Foreskin keratinocyte (primary cell): ENCODE measurements at places on chromosomes 7 and 10.
A peak's percentile ranks its signal among the peaks of the same experiment; 100 is the strongest.

GRCh38 chr7:102045681-102046372 is 228.4 kb downstream of the CUX1 start:
- no peak for DNase-seq

GRCh38 chr7:10770176-10770575 is 203.5 kb upstream of the PHF14 start:
- DNase-seq: no peak

DNA sequence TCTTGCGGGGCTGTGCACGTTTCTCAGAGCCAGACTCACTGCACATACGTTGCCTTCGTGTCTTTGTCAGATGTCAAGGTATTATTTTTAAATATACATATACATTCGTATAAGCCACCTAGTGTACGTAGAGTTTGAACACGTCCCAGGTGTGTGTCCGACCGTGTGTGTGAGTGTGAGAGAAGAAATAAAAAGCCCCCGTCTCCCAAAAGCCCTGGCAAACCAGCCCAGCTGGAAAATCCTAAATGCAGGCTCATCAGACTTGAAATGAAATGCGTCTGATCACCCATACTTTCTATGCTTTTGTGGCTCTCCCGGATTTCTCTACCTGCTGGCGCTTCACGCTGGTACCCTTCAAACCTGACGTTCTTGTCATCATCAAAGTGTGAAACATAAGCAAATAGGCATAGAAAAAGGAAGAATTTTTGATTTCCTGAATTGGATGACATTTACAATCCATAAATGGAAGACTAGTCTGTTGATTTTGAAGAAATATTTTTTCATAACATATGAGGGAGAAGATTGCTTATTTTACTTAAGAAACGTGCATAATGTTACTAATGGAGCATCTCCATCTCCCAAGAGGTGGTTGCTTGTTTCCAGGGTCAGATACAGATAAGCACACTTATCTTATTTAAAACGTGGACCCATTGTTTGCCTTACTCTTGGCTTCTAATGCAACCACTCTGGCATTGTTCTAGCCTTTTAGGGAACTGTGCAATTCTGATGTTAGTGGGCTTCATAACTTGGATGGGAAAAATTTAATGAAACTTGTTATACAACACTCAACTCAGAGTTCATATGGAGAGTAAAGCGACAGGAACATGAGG is 971 bp downstream of the PRKG1 start:
- no peak for DNase-seq

- peak; percentile 45 for DNase-seq
Measured at GRCh38 chr7:18361756-18362155, 133.8 kb upstream of the HDAC9 start.

DNA sequence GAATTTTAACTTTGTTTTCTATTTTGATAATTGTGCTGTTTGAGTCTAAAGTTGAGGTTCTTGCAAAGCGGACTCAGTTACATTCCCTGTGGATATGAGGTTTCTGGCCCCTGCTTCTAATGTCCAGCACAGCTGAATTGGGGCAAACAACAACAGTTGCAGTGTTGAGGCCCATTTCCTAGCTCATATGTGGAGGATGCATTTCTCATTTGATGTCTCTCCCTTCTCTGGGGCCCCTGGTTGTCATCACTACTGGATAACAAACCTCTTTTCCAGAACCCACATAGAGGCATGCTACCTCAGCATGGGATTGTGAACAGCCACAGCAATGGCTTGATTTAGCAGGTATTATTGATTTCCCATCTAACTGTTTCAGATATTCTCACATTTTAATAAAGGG is 208.2 kb upstream of the VSTM2A start:
- no peak for DNase-seq

DNA sequence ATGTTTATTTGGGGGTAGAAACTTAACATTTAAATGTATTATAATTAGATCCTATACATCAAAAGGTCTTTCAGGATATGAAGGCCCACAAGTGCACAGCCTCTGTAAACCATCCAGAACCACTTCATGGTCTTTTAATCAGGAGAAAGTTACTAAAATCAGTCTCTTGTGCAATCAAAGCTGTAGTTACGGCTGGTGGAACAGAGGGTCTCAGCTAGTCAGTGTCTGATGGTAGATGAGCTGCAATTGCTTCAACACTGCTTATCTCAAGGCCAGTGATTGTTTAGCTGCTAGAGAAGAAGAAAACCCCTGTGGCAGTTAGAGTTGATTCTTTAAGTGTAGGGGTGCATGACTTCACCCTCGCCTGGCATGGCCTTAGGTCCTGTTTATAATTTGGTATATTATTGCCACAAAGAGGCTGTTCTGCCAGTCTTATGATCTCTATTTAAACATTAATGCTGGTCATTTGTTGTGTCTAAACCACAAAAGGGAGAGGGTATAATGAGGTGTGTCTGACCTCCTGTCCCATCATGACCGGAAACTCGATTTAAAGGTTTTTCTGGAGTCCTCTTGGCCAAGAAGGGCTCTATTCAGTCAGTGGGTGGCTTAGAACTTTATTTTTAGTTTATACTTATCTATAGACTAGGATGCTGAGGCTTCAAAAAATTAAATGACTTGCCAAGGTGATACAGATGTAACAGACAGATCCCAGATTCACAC is 21.3 kb downstream of the MSRB2 start:
- no peak for DNase-seq

DNA sequence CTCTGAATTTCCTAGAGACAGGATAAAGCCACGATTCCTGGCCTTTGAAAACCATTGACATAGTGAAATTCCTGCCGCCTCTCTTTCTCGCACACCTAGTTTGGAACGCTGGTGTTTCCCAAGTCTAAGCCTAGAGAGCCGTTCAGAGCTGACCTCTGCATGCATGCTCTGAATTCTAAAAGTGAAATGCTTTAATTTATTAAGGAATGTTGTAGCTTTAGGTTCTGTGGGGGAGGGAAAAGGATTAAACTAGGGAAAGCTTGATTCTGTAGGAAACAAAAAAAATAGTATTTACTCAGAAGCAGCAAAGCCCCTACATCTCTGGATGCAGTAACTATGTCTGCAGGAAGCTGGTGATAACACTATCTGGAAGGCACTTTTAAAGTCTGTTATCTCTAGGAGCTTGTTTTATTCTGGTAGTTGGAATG is 27.3 kb downstream of the PFKP start:
- no peak for DNase-seq

DNA sequence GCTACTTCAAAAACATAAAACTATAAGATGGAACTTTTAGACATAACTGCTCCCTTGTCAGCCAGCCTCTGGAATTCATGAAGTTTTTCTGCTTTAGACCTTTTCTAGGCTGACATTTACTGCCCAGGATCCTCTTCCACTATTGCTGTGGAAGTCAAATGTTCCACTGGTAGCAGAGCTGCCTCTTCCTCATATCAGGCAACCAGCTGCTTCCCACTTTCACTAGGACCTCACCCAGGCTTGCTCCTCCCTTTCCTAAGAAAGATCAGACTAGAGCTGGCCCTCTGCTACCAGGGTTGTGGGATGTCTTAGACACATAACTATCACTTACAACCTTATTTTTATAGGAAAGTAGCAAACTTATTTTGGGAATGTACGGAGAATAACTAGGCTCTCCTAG is 121.5 kb downstream of the CTTNBP2 start:
- DNase-seq: no peak

GRCh38 chr7:81114633-81115032 is 195.8 kb upstream of the SEMA3C start:
- no peak for DNase-seq

- DNase-seq: no peak
Measured at GRCh38 chr10:45444022-45444421, 70.0 kb downstream of the ALOX5 start.

DNA sequence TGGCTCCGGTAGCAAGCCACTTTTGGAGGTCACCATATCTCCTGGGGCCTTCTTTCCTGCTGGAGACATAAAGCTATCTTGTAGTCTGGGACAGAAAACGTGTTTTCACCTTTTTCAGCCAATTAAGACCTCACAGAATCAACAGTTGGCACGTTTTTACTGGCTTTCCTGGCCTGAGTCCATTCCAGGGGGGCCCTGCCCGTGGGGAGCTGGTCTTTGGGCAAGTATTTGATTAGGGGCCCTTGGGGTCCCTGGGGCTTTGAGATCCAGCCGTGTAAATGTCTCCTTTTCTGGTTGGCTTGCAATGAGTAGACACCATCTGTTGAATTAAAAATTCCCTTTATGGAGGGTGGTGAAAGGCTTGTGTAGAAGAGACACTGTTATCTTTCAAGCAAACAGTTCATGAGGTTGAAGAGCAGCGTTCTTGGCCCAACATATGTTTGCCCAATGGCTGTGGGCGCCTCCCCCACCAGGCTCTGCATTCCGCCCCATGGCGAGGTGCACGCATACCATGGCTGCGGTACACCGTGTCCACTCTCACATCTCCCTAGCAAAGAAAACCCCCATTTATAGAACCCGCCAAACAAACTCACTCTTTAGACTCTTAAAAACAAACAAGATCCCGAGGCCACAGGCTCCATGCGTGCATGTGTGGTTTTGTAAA is 593.2 kb downstream of the LRMDA start:
- DNase-seq: no peak

DNA sequence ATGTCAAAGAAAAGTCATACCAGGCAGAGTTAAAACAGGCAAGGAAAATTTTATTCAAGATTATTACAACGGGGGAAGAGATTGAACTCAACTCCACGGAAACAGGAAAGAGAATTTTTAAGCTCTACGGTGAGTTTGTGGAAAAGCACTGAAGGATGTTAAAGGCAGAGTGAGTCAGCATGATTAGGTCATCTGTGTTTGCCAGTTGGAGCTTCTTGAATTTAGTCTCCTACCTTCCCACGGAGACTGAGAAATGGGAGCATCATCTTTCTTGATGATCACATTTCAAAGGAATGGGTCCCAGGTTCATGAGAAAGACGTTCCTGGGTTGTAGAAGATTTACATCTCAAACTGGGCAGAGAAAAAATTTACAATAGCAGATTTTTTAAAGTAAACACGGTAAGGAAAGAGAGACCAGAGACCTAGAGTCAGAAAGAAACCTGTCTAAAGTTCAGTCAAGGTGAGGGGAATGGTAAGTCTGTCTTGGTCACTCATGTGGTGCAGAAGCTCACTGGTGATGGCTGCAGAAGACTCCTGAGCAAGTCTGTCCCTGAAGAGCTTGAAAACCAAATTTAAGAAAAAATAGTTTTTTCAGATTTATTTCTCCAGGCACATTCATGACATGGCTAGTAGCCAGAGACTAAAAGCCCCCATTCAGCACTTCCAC is 516.9 kb upstream of the LRRN3 start:
- DNase-seq: peak; percentile 91

- no peak for DNase-seq
Measured at GRCh38 chr10:69951658-69952057, 101.0 kb upstream of the MACROH2A2 start.

DNA sequence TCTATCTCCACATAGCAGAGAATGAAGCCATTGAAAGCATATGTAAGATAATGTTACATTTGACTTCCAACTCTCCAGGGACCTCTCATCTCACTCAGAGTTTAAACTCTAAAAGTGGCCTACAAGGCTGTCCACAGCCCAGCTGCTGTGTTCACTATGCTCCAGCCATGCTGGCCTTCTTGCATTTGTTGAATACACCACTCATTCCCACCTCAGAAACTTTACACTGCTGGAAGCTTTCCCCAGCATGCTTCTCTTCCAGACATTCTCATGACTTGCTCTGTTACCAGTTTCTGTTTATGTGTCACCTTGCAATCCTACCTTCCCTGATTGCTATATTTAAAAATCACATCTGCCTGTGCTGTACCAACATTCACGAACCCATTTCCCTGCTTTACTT is 167.2 kb downstream of the WNT2 start:
- DNase-seq: no peak

DNA sequence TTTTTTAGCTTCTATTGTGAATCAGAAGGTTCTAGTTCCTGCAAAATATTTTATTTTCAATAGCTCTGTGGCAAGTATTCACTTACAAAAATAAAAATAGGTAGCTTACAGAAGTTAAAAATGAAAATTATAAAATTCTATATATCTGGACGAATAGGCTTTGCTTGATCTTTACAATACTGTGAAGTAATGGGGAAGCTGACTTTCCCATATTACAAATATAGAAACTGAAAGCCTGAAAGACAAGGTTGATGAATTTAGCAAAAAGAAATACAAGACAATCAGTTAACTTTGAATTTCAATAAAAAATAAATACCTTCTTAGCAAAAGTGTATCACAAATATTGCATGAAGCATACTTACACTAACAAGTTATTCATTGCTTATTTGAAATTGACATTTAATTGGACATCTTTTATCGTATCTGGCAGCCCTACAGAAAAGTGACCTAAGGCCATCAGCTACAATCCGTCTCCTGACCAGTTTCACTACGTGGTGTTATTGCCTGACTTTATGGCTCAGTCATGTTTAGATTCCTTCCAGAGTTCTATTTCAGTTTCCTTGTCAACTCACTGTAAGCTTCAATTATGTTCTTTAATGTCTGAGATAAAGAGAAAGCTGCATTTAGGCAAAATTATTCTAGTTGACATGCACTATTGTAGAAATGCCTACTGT is 310.5 kb upstream of the HGF start:
- DNase-seq: no peak

DNA sequence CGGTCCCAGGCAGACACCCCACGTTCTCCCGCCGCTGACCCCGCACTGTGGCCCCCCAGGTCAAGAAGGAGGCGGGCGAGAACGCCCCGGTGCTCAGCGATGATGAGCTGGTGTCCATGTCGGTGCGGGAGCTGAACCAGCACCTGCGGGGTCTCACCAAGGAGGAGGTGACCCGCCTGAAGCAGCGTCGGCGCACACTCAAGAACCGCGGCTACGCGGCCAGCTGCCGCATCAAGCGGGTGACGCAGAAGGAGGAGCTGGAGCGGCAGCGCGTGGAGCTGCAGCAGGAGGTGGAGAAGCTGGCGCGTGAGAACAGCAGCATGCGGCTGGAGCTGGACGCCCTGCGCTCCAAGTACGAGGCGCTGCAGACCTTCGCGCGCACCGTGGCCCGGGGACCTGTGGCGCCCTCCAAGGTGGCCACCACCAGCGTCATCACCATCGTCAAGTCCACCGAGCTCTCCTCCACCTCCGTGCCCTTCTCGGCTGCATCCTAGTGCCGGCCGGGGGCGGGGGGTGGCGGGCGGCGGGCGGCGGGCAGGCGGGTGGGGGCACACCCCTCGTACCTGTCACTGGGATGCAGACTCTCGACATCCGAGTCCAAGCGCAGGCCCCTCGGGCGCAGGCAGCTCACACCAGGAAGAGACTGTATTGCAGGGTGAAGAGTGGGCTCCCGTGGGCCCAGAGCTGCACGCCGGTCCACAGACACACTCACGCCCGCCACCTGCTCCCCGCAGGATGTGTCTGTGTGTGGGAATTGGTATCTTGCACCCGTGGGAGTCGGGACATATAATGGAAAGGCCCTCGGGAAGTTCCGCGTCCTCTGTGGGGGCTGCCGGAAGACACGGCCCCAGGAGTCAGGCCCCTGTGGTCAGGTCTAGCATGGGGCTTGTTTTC is 9.6 kb downstream of the MAFK start:
- DNase-seq: no peak

GRCh38 chr7:1616741-1617140 is 46.9 kb upstream of the PSMG3 start:
- no peak for DNase-seq

GRCh38 chr10:76298329-76298728 is 866.9 kb downstream of the LRMDA start:
- no peak for DNase-seq

- DNase-seq: no peak
Measured at GRCh38 chr10:73838008-73838567, 26.7 kb upstream of the NDST2 start.

- no peak for DNase-seq
Measured at GRCh38 chr10:61052469-61053205, 108.7 kb upstream of the RHOBTB1 start.
